ENCODE measurements at places on chromosomes 3 and 15.

GRCh38 chr15:63243776-63244175, 33.6 kb upstream of the APH1B start:
- no peak for DNase-seq

DNA sequence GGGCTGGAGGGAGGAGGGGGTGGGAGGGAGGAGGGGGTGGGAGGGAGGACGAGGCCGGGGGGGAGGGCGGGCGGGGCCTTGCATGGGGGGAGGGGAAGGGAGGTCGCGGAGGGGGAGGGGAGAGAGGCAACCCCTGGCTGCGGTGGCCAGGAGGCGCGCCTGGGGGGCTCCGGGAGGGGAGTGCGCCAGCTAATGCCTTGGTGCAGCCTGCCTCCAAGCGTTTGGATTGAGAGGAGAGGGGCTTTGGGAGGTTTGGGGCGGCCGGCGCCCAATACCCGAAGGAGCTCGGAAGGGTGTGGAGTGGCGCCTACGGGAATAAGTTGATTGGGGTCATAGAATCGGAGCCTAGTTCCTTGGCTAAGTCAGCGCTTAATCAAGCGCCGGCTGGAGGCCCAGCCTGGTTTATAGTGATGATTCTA, 557 bp downstream of the TFG start:
- DNase-seq: peak; percentile 86

DNA sequence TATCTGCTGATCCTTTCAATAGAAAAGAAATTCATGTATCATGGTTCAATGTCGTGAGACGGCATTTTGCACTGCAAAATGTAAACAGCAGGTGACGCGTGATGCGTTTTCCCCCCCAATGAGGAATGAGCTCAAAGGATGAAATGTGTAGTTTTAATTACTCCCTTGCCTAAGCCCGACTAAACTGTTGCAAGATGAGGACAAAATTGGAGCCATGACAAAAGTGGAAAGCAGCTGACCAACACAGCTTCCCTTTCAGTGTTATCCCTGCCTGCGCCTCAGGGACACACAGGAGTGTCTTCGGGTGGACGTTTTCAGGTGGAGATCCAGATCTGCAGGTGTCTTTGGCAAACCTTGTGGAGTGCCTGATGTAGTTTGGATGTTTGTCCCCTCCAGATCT, 92.0 kb downstream of the GABRG3 start:
- DNase-seq: no peak

DNA sequence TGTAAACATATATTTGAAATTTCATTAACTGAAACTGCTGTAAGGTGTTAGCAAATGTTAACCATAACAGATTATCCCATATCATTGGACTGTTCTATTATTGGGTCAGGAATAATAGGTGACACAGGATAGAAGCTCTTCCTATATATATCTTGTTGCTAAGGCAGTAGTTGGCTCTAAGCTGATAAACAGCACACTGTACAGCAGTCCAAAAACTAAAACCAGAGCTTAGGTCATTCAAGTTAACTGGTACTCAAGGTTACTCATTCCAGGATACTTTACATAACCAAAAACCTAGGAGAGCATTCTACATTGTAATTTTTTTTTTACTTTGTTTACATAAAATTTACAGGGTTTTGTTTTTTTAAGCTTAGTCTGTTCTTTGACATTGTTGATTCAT, 8.9 kb downstream of the DNAJC19 start:
- DNase-seq: no peak

GRCh38 chr3:114454551-114455251, 160.9 kb downstream of the TIGIT start:
- peak; percentile 68 for DNase-seq

DNA sequence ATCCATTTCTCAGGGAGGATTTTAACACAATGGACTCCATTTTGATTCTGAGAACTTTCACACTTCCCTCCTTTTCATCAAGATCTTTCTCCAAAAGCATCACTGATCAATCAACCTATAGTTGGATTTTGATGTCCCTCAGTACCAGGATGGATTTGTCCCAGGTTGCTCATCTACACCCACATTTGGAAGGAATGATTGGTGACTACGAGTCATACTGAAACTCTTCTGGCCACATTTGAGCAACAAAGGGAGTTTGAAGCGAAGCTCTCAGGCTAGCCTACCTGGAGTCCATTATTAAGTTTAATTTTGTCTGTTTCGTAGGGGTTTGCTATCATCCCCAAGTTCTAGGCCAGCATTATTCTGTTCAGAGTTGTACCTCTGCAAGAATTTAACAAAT, 31.3 kb upstream of the ATP8B4 start:
- DNase-seq: no peak

DNA sequence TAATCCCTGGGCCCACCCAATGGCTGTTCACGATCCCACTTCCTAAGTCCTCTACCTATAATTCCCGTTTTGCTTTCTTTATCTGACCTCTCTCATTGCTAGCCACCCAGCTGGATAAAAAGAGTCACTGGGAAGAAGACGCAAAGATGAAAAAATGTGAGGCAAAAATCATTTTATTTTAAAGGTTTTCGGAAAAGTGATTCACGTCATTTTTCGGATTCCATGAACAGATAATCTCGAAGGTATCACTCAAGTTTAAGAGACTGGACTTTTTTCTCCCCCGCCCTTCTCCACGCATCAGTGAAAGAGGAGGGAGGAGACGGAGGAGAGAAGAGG, 266.6 kb downstream of the CGGBP1 start:
- DNase-seq: no peak

DNA sequence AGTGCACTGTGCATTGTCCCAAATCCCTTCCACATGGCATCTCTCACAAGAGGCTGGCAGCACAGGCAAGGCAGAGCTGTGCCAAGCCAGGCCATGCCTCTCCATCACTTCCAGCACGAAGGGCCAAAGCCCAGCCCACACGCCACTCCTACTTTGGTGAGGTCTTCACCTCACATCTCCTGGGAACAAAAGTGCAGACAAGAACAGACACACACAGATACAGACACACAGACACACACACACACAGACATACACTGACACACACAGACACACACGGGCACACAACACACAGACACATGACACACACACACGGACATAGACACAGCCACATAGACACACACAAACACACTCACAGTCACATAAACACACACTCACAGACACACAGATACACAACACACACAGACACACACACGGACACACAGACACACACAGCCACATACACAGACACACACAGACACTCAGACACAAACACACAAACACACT, 233.3 kb downstream of the UACA start:
- no peak for DNase-seq

- peak; percentile 98 for DNase-seq
Observed at GRCh38 chr3:187763850-187764648, 18.8 kb upstream of the BCL6 start.

DNA sequence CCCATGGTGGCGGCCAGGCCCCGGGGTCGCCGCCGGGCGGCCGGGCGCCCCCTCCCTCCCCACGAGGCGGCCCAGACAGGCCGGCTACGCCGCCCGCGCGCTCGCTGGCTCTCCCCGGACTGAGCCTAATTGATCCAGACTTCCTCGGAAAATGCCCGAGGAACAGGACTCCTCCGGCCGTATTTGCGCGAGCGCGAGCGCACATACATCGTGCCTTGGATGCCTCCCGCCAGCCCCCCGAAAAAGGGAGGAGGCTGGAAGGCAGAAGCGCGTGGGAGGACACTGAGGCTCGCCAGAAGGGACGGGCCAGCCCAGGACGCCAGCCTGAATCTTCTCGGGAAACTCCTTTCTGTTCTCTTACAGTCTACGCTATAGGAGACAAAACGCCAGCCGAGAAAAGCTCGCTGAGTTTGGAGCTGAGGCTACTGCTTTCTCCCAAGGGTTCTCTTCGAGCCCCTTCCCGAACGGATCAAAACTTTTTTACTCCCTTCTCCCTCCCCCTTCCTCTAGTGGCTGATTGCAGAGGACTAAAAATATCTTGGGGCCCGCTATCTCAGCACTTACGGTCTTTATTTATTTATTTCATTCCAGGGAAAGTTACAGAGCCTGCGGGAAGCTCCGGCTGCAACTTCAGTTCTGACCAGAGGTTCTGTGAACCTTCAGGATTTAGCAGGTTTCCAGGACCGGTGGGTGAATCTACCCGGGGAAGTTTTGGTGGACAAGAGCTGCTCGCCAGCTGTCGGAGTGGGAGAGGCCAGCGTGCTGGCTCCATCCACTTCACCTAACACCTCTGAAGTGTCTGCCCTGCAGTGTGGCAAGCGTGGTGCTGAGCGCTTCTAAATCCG, at the start of gene PDZRN3:
Gene PDZRN3 (minus strand): TSS at position 121 of the 845 bp plus-strand sequence.
- peak; percentile 88 for DNase-seq

GRCh38 chr3:135081451-135081850, 286.4 kb downstream of the EPHB1 start:
- no peak for DNase-seq

Measured in islet precursor cell (in vitro differentiated cells).